Osteoblast (primary cell): ENCODE measurements at places on chromosomes 5 and 9.

- no peak for DNase-seq
- H3K4me1 ChIP-seq, result no peaks in the 10 kb centered on the region
- no peak overlapping the region for H3K27ac ChIP-seq
- H3K27me3 ChIP-seq, result no peaks in the 10 kb centered on the region
Measured at GRCh38 chr5:9878206-9878605, 248.1 kb upstream of the TAS2R1 start.

GRCh38 chr5:65105301-65105700 lies 336.6 kb downstream of the CWC27 start:
- peaks cover 32% of the 10 kb centered on the region for H3K4me1 ChIP-seq
- H3K27ac ChIP-seq, result no peak overlapping the region
- no peak overlapping the region for H3K4me3 ChIP-seq
- no peaks in the 10 kb centered on the region for H3K27me3 ChIP-seq
- DNase-seq, result no peak

- no peak overlapping the region for H3K27ac ChIP-seq
- no peaks in the 10 kb centered on the region for H3K4me1 ChIP-seq
- no peak overlapping the region for H3K4me3 ChIP-seq
- peaks cover 4% of the 10 kb centered on the region for H3K27me3 ChIP-seq
- DNase-seq, result no peak
Measured at GRCh38 chr5:107329850-107330249, 340.9 kb downstream of the EFNA5 start.

DNA sequence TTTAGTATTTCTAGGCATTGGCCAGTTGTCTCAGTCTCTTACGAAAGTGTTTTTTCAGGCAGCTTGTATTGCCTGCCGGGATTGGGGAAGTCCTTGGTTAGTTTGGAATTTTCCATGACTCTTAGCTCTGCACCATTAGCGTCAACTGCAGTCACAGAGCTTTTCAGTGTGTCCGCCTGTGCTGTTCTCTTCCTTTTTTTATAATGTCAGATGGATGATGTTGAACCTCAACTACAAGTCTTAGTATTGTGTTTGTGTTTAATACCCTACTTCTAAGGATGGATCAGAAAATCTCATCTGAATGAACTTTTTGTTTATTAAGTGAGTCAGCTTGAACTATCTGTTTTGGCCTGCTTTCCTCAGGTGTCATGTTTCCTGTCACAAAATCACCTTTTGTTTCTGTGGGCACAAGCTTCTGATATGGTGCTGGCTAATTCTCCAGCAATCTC lies 33.1 kb downstream of the ATP6V0E1 start:
- H3K4me3 ChIP-seq, result no peak overlapping the region
- peak overlapping the region; percentile 82 for H3K27ac ChIP-seq
- peak; percentile 90 for DNase-seq
- no peaks in the 10 kb centered on the region for H3K27me3 ChIP-seq

DNA sequence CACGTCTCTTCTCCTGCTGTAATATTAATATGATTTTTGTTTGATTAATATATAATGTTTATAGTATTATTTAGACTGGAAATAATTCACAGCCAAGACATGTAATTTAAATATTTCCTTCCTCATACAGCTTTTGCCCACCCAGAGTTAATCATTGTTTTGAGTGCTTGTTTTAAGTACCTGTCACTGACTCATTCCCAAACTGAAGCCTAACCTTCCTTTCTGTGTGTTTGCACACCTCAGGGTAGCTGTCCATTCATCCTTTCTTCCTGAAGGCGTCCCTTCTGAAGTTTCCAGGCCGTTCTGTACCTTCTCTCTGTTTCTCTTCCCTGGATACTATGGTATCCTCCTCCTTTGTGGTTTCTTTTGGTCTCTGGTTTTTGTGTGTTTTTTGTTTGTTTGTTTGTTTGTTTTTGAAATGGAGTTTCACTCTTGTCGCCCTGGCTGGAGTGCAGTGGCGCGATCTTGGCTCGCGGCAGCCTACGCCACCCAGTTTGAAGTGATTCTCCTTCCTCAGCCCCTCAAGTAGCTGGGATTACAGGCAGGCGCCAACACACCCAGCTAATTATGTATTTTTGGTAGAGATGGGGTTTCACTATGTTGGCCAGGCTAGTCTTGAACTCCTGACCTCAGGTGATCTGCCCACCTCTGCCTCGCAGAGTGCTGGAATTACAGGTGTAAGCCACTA lies 312.4 kb downstream of the DOCK8 start:
- H3K27me3 ChIP-seq, result no peaks in the 10 kb centered on the region
- H3K36me3 ChIP-seq, result no peaks in the 10 kb centered on the region
- H3K27ac ChIP-seq, result no peak overlapping the region
- no peak for DNase-seq

DNA sequence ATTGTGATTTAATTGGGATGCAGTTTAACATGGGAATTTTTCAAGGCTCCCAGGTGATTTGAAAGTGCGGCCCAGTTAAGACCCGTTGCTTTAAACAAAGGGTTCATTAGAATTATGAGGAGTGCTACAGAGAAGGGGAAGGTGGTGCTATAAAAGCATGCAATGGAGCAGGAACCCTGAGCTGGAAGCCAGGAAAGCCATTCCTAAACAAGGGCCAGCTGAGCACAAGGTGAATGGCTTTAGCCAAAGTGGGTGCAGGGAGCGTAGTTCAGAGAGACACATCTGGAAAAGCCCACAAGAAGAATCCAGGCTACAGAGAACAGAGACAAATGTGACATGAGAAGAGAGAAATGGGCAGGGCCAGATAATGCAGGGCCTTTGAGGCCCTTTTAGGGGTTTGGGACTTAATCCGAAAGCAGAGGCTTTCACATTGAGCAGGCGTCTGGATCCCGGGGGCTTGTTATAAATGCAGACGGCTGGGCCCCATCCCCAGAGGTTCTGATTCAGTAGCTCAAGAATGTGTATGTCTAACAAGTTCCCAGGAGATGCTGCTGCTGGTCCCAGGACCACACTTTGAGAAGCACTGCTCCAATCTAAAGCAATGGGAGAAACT lies 138.1 kb upstream of the WWC1 start:
- no peak for DNase-seq
- no peaks in the 10 kb centered on the region for H3K36me3 ChIP-seq
- no peak overlapping the region for H3K27ac ChIP-seq
- no peaks in the 10 kb centered on the region for H3K27me3 ChIP-seq
- no peak overlapping the region for H3K4me3 ChIP-seq
- H3K4me1 ChIP-seq, result no peaks in the 10 kb centered on the region

- H3K27me3 ChIP-seq, result no peaks in the 10 kb centered on the region
- H3K36me3 ChIP-seq, result no peaks in the 10 kb centered on the region
- H3K27ac ChIP-seq, result no peak overlapping the region
- H3K4me3 ChIP-seq, result no peak overlapping the region
Measured at GRCh38 chr5:7405277-7405676, 9.3 kb downstream of the ADCY2 start.

GRCh38 chr9:130461218-130461630 lies 16.5 kb downstream of the ASS1 start:
- H3K4me1 ChIP-seq, result no peaks in the 10 kb centered on the region
- no peaks in the 10 kb centered on the region for H3K27me3 ChIP-seq
- H3K4me3 ChIP-seq, result no peak overlapping the region
- peak; percentile 95 for DNase-seq
- H3K36me3 ChIP-seq, result peaks cover 2% of the 10 kb centered on the region

- DNase-seq, result no peak
- H3K4me3 ChIP-seq, result no peak overlapping the region
- H3K27me3 ChIP-seq, result no peaks in the 10 kb centered on the region
- H3K27ac ChIP-seq, result no peak overlapping the region
- H3K36me3 ChIP-seq, result no peaks in the 10 kb centered on the region
Measured at GRCh38 chr9:73294336-73294735, 142.7 kb downstream of the ANXA1 start.

GRCh38 chr9:29647451-29647850 lies 2074.2 kb upstream of the C9orf72 start:
- H3K4me1 ChIP-seq, result no peaks in the 10 kb centered on the region
- no peaks in the 10 kb centered on the region for H3K36me3 ChIP-seq
- no peak overlapping the region for H3K27ac ChIP-seq
- no peak overlapping the region for H3K4me3 ChIP-seq
- H3K27me3 ChIP-seq, result no peaks in the 10 kb centered on the region
- DNase-seq, result no peak
